Stimulated activated CD8-positive, alpha-beta memory T cell treated with anti-CD3 and anti-CD28 coated beads, Interleukin-4, amount 100 ng/mL, for 24 hours (primary cell): ENCODE measurements at places on chromosomes 2 and 18.

GRCh38 chr2:125167820-125168219 is 1142.7 kb downstream of the CNTNAP5 start:
- DNase-seq: no peak

DNA sequence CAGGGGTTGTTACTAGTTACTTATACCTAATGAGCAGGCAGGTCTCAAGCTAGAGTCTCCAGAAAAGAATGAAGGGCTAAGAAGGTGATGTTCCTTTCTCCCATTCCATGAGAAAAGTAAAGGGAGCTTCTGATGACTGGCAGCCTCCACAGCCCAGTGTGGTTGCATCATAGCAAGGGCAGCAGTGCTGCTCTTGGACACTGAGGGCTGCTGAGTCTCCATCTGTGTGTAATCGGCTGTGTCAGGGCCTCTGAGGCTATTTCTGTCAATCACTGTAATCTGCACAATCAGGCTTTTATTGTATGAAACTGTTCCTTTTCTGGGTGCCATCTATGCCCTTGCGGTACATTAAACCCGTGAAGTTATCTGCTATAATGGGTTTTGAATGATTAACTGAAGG is 164.1 kb upstream of the FBXO11 start:
- DNase-seq: no peak

DNA sequence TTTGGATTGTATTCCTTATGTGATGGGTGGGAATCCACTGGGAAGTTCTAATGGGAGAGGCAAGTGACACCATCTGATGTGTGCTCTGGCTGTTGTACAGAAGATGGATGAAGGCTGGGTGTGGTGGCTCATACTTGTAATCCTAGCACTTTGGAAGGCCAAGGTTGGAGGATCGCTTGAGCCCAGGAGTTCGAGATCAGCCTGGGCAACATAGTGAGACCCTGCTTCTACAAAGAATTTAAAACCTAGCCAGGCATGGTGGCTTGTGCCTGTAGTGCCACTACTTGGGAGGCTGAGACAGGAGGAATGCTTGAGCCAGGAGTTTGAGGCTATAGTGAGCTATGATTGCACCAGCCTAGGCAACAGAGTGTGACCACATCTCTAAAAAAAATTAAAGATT is 10.6 kb upstream of the MSH6 start:
- DNase-seq: no peak

GRCh38 chr18:27860701-27861107 is 316.2 kb downstream of the CDH2 start:
- DNase-seq: no peak

DNA sequence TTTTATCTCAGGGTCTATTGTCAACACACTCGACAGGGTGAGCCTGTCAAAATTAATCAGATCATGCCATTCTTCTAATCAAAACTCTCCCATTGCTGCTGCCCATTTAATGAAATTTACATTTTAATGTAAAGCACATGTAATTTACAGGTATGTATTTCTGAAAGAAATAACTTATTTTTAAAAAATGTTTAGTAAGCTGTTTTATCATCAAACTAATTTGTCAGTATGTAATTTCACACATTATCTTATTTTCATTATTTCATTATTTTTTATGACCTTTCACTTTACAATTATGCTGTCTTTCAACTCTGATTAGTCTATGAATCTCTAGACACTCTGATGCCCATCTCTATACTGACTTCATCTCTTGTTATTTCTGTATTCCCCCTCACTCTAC is 467.8 kb downstream of the ZNF804A start:
- DNase-seq: no peak

DNA sequence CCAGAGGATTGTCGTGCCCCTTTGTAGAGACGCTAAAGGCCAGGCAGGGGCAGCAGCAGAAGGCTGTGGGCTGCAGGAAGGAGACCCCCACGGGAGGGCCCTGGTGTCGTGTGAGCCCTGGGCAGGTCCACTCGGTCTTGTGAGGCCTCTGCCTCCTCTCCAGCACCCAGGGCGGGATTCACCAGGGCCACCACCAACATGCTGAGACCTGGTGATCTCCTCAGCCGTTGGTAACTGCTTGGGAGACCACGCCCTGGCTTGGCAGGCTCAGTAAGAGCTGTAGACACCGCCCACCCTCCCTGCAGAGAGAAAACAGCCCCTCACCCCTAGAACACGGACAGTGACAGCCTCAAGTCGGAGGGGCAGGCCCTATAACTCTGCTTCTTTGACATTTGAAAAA is 21.1 kb downstream of the MBP start:
- no peak for DNase-seq

DNA sequence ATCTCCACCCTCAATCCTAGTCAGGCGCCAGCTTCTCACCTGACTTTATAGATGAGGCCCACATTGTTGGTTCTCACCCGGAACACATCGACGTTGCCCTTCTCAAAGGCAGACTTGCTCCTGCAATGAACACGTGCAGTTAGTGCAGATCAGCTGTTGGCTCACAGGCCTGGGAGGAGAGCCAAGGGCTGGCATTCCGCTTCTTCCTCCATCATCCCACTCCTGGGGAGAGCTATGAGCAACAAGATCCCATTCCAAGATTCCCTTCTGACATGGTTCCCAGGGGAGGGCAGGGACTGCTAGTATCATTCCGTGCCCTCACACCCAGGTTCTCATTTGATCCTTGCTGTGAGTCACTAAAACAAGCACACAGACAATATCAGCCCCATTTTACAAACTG is 15.1 kb downstream of the LOXHD1 start:
- DNase-seq: no peak

DNA sequence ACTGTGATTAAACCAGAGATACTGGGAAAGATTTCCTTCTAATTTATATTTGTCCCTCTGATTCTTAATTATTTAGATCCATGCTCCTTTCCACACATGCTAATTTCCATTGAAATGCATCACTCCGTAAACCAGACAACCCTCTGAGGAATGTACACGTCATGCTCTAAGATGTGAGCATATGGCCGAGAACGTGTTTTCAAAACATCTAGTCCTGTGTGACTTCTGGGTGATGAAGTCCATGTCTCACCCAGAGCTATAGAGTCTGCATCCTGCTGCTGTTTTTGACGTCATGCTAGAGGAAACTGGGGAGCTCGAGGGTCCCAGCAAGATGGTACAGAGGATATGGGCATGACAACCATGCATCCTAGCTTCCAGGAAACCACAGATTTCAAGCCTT is 53.6 kb downstream of the CAPN13 start:
- DNase-seq: no peak

DNA sequence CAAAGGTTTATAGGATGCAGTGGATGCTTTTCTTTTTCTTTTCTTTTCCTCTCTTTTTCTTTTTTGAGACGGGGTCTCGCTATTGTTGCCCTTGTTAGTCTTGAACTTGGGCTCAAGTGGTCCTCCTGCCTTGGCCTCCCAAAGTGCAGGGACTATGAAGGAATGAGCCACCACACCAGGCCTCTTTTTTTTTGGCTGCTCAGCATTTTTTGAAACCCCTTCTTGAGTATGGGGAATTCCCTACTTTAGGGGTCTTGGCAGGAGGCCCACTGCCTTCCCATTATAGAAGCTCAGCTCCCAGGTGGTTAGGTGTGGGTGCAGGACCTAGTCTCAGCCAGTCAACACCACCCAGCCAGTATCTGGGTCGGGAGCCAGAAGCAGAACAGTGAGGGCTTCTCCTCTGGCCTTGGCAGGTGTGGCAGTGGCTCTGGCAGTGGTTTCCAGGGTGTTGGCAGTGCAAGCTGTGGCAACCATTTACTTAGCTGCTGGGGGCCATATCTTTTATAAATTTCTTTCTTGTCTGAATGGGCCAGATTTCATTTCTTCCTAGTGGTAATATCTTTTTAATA is 51.4 kb upstream of the ACYP2 start:
- no peak for DNase-seq

DNA sequence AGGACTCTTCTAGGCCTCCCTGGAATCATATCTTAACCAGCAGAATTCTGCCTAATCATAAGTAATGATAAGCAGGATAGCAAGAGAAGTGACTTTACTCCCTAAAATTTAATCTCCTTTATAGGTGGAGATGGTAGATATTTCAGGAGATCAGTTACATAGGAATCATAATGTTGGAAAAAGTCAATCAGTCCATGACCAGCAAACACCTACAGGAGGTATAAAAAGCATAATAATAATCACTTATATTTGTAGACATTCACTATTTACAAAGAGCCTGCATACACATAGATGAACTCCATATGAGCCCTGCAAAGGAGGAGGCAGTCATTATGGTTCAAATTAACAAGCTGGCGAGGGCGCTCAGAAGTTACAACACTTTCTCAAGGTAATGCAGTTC is 2.5 kb downstream of the GALNT5 start:
- DNase-seq: no peak

DNA sequence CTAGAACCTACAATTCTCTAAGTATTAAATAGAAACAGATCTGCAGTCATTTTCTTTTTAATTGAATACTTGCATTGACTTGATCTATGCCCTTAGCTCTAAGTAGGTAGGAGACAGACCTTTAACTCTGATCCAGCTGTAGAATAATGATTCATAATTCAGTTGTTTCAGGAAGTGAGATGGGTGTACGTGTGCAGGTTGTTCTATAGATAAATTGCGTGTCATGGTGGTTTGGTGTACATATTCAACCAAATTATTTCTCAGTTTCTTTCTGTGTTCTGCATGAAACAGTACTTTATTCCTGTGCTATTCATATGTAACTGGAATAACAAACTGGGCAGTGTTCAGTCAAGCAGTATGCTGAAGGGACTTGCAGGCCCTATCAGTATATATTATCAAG is 34.3 kb upstream of the CD226 start:
- DNase-seq: no peak

DNA sequence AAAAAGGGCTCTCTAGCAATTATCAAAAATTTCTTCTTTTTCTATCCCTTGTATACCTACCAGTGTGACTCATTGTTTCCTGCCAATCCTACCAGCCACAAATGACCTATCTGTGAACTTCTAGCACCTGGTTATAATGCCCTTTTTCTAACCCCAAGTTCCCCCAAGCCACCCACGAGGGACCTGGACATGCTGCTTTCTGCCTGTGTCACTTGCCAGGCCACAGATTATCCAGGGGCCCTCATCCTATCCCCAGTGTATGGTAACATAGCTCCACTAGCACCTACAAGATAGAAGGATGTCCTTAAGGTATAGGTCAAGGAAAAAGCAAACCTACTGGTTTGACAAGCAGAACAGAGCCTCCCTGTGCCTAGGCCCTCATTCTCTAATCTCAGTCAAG is 26.8 kb downstream of the AAK1 start:
- peak; percentile 25 for DNase-seq

GRCh38 chr18:26874283-26874682 is 8.8 kb upstream of the AQP4 start:
- DNase-seq: no peak

GRCh38 chr2:95272781-95273180 is 1.5 kb upstream of the PROM2 start:
- no peak for DNase-seq

GRCh38 chr2:12948961-12949353 is 232.2 kb downstream of the TRIB2 start:
- DNase-seq: no peak

DNA sequence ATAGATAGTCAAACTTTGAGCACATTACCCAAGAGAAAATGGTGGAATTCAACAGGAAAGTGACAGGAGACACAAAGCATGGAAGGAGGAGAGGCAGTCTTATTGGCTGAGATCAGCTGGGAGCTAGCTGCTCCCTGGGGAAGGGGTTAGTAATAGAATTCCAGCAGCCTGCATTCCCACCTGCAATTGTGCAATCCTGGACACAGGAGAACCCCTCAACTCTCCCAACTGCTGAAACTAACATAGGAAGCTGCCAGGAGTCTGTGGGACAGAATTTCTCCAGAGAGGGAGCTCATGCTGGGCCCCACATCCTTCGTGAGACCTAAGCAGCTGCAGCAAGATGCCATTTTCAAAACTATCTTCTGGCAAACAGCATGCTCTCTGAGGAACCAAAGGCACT is 69.8 kb upstream of the ACVR1C start:
- no peak for DNase-seq

DNA sequence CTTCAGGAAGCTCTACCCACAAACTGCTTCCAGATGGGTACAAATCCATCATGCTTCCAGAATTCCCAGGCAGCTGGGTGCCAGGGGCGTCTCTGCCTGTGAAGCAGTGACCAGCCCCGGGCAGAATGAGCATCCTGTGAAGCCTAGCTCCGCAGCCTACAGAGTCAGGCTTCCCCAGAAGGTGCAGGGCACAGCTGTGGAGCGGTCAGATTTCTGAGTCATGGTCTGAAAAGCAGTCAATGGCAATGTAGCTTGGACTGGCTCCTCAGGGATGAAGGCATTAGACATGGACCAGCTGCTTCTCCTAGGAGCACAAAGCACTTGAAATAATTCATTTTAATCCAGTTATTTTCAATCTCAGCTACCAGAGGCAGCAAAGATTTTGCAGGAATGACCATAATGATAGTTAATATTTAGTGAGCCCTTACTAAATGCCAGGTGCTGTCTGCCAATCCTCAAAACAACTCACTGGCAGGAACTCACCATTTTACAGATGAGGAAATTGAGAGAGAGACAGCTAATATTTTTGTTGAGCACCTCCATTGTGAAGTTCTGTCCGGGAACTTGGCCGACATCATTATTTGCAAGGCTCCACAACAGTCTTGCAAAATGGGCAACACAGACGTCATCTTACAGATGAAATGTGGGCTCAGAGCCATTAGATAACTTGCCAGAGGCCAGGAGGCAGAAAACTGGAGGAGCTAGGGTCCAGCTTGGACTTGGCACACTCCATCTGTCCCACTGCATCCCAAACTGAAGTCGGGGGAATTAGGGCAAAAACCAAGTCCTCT is 31.7 kb downstream of the ACMSD start:
- DNase-seq: no peak

DNA sequence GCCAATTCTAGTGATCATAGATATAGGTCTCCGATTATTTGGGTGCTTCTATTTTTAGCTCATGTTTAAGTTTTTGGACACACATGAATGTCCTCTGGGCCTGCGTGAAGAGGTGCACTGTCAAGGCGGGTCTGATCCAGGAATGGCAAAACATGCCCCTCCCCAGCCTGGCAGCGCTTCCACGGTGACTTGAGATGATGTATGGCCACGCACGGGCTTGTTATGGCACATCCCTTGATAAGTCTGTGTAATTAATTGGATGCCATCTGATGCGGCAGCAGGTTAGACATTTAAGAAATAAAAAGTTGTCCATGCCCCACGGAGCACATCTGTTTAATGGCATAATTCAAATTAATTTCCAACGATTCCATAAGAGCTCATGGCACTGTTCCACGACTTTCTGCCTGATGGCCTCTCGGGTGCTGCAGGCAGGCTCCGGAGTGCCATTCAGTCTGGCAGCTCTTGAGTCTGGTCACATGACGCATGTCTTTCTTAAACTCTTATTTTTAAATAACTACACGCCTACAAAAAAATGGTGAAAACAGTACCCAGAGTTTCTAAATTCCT is 151.4 kb downstream of the ACKR3 start:
- no peak for DNase-seq

DNA sequence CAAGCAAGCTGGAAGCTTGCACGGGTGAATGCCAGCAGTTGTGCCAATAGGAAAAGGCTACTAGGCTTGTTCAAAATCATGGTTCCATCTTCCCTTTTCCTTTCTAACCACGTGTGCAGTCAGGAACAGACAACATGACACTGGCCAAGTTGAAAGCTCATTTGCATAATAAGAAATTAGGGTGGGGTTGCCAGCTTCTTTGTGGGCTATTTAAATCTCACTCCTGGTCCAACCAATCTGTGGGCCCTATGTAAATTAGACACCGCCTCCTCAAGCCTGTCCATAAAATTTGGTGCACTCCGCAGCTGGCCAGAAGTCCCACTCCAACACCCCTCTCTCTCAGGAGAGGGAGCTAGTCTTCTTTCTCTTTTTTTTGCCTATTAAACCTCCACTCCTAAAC is 1948.4 kb upstream of the PIK3C3 start:
- no peak for DNase-seq
